ENCODE measurements at places on chromosomes 2 and 18. TPM values are rescaled to one million over a fixed set of nuclear protein-coding genes. Genes with fewer than 3 reads are reported as not detected.
A peak's percentile ranks its signal among the peaks of the same experiment; 100 is the strongest.

- no peak for DNase-seq
Observed at GRCh38 chr2:174076040-174076439, 110.9 kb upstream of the SP3 start.

DNA sequence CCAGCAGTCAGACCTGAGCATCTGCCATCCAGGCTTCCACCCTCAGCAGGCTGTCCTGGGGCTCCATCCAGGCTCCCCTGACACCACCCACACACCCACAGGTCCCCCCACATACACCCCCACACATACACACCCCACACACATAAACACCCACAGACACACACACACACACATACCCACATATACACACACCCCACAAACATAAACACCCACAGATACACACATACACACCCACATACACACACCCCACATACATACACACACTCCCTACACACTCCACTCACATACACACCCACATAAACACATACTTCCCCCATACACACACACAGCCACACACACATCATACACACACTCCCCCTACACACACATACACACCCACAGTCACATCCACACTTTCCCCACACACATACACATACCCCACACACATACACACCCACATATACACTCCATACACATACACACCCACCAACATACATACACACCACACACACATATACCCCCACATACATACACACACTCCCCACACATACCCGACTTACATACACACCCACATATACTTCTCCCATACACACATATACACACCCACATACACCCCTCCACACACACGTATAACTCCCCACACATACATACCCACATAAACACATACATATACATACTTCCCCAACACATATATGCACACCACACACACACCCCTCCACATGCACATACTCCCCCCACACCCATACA is 183.3 kb upstream of the ETAA1 start:
- DNase-seq, result no peak

DNA sequence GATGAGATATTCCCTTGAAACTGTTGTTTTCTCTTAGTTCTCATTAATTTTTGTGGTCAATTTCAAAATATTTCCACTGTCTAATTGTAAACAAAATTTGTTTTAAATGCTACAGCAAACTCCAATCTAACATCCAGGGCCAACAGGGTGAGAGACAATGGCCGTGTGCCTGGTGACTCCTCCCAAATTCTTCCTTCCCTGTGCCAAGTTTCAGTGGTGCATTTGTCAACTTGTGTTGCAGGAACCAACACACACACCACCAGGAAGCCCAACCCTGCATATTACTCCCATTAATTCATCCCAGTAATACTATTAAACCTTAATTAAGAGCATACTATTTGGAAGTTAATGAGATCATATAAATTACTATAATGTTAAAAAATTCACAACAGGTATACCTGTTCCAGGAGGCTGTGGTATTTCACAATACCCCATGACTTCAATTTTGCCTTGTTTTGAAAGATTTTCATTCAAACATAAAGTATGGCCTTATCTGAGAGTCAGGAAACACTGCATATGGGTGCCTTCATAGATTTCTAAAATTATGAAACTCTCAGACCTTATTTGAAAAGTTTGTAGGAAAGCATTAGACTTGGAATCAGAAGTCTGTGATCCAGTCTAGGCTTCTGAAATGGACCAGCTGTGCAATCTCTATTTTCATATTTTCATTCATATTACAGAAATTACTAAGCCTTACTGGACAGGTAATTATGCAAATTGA is 1.1 kb downstream of the SERPINB2 start:
- no peak for DNase-seq

GRCh38 chr2:176163672-176164056 is 6.6 kb downstream of the HOXD3 start:
- DNase-seq, result peak; percentile 55

GRCh38 chr2:233061591-233062450 is 1.7 kb downstream of the INPP5D start:
- DNase-seq, result peak; percentile 74

CCDC178 gene
- not detected for total RNA-seq

Data from H7 (cell line).